Myometrial cell (primary cell): ENCODE measurements at places on chromosomes 3 and 15. TPM values are rescaled to one million over a fixed set of nuclear protein-coding genes. Genes with fewer than 3 reads are reported as not detected.

STAB1 gene
- 0.86 and 1.9 TPM in 2 replicates for total RNA-seq

CAMP gene
- not detected in 2 replicates for total RNA-seq

MRPS25 gene
- total RNA-seq = 35.1 and 41.5 TPM in 2 replicates

ILDR1 gene
- 0.53 TPM in 1 of 2 replicates, not detected in the other for total RNA-seq

SLC9C1 gene
- not detected in 2 replicates for total RNA-seq

ERICH6 gene
- 0.35 TPM in 1 of 2 replicates, not detected in the other for total RNA-seq

ZPLD1 gene
- total RNA-seq = not detected in 2 replicates

GCHFR gene
- total RNA-seq = 3.5 and 23.4 TPM in 2 replicates

GUCA1C gene
- not detected in 2 replicates for total RNA-seq

SPSB4 gene
- not detected in 2 replicates for total RNA-seq

TP63 gene
- total RNA-seq = not detected in 2 replicates

CCDC80 gene
- 316 and 318 TPM in 2 replicates for total RNA-seq

PYDC2 gene
- not detected in 2 replicates for total RNA-seq

AP3S2 gene
- total RNA-seq = 45.6 and 48.0 TPM in 2 replicates

MAGEL2 gene
- total RNA-seq = not detected in 2 replicates

TRIM71 gene
- total RNA-seq = not detected in 2 replicates

AGBL1 gene
- total RNA-seq = not detected in 2 replicates

ACSBG1 gene
- total RNA-seq = 0.58 TPM in 1 of 2 replicates, not detected in the other

MYRIP gene
- total RNA-seq = not detected in 2 replicates

LIPH gene
- total RNA-seq = under 0.01 and 0.53 TPM in 2 replicates

HACL1 gene
- 18.7 and 20.7 TPM in 2 replicates for total RNA-seq

SSUH2 gene
- not detected in 2 replicates for total RNA-seq

LNP1 gene
- 2.1 and 2.9 TPM in 2 replicates for total RNA-seq

MESP2 gene
- under 0.01 and 2.8 TPM in 2 replicates for total RNA-seq

HYAL1 gene
- 1.7 and 2.8 TPM in 2 replicates for total RNA-seq

CRYGS gene
- not detected in 2 replicates for total RNA-seq

PRR20G gene
- not detected in 2 replicates for total RNA-seq

FEZF2 gene
- not detected in 2 replicates for total RNA-seq

ZBBX gene
- not detected in 2 replicates for total RNA-seq

RARB gene
- total RNA-seq = 34.4 and 37.2 TPM in 2 replicates

GHRL gene
- total RNA-seq = not detected in 2 replicates

GPR156 gene
- total RNA-seq = under 0.01 and 0.35 TPM in 2 replicates

C2CD4A gene
- not detected in 2 replicates for total RNA-seq

SCG5 gene
- 10.7 and 15.4 TPM in 2 replicates for total RNA-seq

BSN gene
- total RNA-seq = under 0.01 TPM in 1 of 2 replicates, not detected in the other

HTR3D gene
- not detected in 2 replicates for total RNA-seq

IREB2 gene
- total RNA-seq = 8.6 and 16.1 TPM in 2 replicates

CA12 gene
- total RNA-seq = 39.9 and 45.0 TPM in 2 replicates

GCNT3 gene
- not detected in 2 replicates for total RNA-seq

EXD1 gene
- total RNA-seq = not detected in 2 replicates
